Nephron progenitor cell (in vitro differentiated cells): ENCODE measurements at places on chromosomes 13 and 19.

DNA sequence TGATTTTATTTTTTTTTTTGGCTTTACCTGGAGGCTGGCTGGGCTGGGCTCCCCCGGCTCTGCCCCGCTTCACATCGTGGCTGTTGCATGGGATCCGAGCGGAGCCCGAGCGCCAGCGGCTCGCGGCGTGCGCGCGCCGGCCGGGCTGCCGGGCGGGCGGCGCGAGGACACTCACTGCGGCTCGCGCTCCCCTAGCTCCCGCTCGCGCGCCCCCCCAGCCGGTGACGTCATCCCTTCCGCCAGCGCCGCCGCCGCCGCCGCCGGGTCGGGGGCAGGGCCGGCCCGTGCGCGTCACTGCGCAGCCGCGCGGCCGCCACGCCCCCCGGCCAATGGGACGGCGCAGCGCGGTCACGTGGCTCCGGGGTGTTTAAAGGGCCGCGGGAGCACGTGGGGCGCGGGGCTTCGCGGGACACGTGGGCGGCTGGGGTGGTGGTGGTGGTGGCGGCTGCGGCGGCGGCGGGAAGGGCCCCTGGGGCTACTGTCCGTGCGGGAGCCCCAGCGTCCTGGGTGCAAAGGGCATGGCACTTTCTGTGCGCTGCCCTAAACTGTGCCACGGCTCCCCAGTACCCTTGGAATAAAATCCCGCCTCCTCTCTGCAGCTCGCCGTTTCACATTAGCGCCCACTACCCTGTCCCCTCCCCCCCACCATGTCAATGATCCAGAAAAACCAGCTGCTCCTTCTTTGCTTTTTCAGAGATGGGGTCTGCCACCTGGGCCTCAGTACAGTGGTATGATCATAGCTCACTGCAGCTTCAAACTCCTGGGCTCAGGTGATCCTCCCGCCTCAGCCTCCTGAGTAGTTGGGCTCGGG is at the start of gene PTPRS:
Gene PTPRS (minus strand): TSS at position 176 of the 811 bp plus-strand sequence. CDS start 54,672 bp downstream, outside the sequence.
- DNase-seq, result peak; percentile 97

DNA sequence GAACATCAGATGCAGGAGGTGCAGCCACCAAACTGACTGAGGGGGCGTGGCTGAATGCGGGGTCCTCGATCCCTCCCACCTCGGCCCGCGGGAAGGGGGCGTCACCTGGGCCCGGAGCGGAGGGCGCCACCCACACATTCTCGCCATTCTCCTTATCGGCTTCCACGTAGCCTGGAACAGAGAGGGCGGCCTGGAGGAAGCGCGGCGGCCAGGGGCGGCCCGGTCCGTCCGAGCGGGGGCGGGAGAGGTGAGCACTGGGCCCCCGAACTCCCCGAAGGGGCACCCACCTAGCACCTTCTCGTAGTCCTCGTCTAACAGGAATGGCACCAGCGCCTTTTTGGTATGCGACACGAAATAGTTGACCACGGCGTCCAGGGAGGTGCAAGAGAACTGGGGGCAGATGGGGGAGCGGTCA is 11.8 kb downstream of the STAP2 start:
- peak; percentile 77 for DNase-seq

- no peak for DNase-seq
Observed at GRCh38 chr19:18587561-18587960, 1.0 kb upstream of the REX1BD start.

DNA sequence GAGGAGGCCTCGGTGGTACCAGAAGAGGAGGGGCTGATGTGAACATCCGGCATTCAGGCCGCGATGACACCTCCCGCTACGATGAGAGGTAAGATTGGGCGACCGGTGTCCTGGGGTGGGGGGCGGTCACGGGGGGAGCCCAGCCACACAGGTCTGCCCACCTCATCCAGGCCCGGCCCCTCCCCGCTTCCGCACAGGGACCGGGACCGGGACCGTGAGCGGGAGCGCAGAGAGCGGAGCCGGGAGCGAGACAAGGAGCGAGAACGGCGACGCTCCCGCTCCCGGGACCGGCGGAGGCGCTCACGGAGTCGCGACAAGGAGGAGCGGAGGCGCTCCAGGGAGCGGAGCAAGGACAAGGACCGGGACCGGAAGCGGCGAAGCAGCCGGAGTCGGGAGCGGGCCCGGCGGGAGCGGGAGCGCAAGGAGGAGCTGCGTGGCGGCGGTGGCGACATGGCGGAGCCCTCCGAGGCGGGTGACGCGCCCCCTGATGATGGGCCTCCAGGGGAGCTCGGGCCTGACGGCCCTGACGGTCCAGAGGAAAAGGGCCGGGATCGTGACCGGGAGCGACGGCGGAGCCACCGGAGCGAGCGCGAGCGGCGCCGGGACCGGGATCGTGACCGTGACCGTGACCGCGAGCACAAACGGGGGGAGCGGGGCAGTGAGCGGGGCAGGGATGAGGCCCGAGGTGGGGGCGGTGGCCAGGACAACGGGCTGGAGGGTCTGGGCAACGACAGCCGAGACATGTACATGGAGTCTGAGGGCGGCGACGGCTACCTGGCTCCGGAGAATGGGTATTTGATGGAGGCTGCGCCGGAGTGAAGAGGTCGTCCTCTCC is 6.3 kb upstream of the LIN7B start:
- DNase-seq, result no peak

DNA sequence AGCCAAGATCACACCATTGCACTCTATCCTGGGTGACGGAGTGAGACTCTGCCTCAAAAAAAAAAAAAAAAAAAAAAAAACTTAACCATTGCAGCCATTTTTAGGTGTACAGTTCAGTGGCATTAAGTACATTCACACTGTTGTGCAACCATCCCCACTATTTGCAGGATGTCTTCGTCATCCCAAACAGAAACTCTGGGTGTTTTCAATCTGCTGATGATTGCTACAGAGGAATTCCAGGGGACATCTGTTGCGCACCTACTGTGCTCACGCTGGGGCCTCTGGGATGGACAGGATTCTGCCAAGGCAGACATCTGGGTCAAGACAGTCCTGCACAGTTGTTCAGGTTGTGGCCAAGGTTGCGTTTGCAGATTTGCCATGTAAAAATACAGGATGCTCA is 2.4 kb upstream of the APOC4 start:
- DNase-seq, result no peak

DNA sequence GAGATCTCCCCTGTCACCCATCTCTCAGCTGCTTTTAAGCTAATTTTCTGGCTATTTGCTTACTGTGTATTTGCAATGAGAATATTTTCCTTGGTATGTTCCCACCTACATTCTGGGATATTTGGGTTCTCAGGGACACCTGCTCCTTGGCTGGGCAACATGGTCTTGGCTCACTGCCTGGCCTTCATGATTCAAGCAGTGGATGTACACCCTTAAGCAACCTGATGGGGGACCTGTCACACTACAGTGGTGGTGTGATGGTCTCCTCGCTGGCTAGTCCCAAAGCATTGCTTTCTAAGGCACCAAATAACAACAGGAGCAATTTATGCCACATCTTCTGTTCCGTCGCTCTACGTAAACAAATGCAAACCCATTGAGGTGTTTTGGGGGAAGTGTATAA is 35.3 kb upstream of the RFC3 start:
- DNase-seq, result no peak

DNA sequence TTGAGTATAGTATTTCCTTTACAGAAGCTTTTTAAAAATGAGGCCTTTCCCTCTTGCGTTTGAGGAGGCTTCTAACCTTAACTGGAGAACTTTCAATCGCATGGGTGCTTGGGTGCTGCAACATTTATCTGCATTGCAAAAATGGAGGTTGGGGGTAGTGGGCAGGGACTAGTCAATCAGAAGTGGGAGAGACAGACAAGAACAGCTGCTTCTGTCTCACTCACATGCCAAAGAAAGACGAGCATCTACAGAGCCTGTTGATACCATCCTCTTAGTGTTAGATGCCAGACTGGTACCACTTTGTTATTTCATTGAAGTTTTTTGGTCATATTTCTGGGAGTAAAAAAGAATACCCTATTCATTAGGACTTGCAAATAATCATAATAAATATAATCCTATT is 1292.2 kb downstream of the UQCRFS1 start:
- no peak for DNase-seq

GRCh38 chr13:21777813-21778212 is 106.9 kb downstream of the FGF9 start:
- DNase-seq, result no peak

DNA sequence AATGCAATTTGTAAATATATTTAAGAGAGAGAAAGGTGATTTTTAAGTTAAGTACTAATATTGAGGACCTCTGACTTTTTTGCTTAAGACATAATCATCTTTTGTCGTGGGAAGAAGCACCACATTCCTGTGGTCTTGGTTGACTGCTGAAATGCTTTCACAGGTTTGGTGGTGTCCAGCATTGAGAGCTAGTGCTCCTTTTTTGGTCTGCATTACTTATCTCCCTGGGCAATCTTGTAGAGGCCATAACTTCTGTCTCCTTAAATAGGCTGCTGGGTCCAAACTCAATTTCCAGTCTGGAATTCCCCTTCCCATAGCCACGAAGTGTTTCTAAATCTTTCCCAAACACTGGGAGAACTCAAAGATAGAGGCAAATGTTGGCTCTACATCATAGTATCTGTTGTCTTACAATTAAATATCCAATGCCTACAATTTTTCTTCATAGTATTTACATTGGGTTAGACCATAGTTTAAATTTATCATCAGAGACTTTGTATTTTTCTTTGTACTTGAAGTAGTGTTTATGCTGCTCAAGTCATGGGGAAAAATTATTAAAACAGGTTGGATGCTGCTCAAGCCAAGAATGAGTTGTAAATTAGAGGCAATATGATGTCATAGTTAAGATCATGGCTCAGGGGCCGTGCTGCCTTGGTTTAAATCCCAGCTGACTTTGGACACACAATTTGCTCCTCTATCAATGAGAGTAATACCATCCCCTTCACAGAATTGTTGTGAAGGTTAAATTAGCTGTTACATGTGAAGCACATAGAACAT is 105.6 kb downstream of the POSTN start:
- no peak for DNase-seq

GRCh38 chr13:44351505-44351854 is 22.1 kb upstream of the SERP2 start:
- DNase-seq, result no peak

DNA sequence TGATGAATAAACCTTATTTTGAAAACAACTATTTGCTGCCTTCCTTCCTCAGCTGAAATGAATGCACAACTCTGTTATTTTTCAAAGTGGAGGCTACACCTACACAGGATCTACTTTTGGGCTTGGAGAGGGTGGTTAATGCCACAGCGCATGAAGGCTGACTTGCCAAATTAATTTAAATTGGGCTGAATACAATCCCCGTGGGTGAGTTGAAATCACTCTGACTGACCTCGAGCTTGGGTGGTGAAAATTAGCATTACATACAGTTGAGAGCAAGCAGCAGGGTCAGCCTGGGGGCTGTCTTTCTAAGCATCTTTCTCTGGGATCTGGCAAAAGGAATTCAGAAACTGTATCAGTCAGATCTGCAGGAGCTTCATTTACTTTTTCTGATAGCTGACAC is 38.5 kb downstream of the TPT1 start:
- no peak for DNase-seq

DNA sequence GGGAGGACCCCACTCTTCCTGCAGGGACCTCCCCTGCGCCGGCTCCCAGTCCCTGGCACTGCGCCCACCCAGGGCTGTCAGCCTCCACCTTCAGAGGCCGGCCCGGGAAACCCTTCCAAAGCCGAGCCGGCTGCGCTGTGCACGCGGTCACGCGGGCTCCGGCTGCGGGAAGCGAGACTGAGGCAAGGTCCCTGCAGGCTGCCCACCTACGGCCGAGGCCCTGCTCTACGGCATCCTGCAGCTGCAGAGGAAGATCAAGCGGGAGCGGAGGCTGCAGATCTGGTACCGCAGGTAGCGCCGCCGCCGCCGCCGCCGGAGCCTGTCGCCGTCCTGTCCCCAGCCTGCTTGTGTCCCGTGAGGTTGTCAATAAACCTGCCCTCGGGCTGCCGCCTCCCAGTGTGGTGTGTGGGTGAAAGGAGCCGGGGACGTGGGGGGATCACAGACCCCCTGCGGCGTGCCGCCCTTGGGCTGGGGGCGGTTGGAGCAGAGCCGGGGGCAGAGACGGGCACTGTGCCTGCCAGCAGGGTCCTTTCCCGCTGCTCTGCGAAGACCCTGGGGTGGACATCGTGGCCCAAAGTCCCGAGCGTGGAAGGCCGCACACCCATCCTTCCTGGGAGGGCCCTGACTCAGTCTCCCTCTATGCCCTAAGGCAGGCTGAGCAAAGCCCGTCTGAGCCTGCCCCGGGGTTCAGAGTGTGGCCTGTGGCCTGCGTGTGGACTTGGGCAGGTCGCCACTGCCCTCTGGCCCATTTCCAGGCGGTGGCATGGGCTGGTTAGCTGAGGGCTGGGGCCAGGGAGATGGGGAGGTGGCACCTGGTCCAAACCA is 5.9 kb downstream of the GAMT start:
- no peak for DNase-seq

- DNase-seq, result peak; percentile 42
Observed at GRCh38 chr19:571566-571974, 826 bp upstream of the BSG start.

GRCh38 chr13:112464720-112465119 is 88.6 kb downstream of the SPACA7 start:
- DNase-seq, result no peak

DNA sequence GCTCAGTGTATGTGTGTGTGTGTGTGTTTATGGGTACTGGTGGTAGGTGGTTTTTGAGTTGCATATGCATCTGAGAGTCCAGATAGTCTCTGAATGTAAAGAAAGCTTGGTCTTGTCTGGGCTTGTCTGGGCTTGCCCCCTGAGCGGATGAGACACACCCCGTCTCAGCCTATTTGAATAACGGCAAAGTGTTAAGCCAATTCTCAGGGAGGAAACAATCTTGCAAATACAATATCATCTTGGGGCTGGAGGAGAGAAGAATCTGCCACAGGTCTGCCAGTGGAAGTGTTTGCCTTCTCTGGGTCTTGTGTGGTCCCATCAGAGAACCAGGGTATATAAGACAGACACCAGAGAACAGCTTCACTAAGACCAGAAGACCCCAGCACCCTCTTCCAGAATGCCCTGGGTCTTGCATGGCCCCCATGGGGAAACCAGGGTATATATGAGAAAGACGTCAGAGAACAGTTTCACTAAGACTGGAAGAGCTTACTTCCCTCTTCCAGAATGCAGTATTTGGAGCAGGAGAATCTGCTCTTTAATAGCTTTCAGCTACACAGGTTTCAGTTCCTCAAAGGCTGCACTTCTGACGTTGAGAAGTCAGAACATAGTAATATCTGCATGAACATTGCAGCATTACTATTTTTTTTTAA is 13.3 kb downstream of the CD70 start:
- DNase-seq, result no peak

DNA sequence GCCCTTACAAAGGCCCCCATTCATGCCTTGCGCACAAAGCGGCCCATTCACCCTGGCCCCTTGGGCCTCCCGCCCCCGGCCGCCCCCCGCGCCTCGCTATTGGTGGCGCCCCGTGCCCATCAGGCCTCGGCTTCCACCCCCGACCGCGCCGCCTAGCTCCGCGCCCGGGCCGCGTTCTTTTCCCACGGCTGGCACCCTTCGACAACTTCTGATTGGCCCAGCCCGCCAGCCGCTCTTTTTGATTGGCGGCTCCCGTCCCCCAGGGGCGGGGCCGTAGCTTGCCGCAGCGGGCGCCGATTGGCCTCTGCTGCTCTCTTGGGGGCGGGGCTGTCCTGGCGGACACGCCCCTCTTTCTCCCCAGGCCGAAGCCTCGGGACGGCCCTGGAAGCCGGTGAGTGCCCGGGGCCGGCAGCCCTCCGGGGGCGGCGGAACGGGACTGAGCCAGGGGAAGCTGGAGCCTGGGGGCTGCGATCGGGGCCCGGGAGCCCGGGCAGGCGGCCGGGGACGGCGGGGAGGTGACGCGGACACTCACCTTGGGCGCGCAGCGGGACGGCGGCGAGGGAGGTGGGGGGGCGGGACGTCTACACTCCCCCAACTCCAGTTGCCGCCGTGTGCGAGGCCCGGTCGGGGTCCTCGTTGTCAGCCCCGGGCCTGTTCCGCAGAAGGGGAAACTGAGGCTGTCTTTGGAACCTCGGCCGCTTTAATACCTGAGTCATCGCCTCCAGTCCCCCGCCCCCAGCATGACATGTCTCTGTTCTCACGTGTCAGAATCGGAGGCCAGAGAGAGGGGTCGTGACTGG is at the start of gene MYH14:
Gene MYH14 (plus strand): TSS at position 342 of the 800 bp plus-strand sequence. CDS start 6,744 bp downstream, outside the sequence.
- peak; percentile 93 for DNase-seq
